ENCODE measurements at places on chromosomes 1 and 21.

GRCh38 chr1:67440339-67440738 lies 10.1 kb upstream of the SERBP1 start:
- DNase-seq, result no peak

DNA sequence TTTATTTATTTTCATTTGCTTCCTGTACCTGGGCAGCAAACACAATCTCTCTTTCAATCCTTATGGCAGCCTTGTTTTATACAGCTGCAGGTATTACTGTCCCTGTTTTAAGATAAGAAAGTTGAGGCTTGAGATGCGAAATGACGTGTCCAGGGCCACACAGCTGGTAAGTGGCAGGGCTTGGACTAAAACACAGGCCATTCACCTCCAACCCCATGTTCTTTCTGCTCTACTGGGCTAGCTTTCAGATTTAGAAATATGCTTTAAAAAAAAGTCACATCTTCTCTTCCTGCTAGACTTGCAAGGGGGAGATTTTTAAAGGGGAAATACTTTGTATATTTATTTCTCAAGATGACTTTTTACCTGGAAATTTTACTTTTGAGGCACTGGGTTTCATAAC lies 62.8 kb downstream of the CNST start:
- DNase-seq, result no peak

GRCh38 chr1:201501812-201502510 lies 5.0 kb downstream of the CSRP1 start:
- DNase-seq, result no peak

DNA sequence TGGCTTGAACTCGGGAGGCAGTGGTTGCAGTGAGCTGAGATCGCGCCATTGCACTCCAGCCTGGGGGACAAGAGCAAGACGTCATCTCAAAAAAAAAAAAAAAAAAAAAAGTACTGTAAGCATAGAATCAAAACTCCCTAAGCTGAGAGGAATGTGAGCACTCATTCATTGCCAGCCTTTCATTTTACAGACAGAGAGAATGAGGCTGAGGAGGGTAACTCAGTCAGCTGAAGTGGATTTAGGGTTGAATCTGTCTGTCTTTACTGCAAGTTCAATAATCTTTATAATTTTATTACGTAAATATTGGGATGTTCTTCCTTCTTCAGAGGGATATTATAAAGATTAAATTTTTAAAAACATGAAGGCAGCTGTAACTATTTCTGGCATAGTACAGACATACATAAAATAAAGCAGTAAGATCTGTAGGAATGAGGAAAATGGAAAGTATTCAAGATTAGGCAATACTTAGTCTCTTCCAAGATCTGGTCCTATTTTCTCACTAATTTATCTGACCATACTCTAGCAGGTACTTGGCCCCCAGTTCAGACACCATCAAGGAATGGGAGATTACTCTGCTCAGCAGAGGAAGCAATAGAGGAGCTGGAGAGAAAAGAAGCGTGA lies 24.1 kb upstream of the MNDA start:
- DNase-seq, result no peak

- no peak for DNase-seq
These were observed 283.0 kb downstream of the LRRIQ3 start for GRCh38 chr1:73914951-73915350.

GRCh38 chr1:20099533-20099932 lies 19.8 kb downstream of the PLA2G2D start:
- DNase-seq, result no peak

- DNase-seq, result no peak
These were observed 410.1 kb upstream of the PLXNA2 start for GRCh38 chr1:208654241-208654640.

DNA sequence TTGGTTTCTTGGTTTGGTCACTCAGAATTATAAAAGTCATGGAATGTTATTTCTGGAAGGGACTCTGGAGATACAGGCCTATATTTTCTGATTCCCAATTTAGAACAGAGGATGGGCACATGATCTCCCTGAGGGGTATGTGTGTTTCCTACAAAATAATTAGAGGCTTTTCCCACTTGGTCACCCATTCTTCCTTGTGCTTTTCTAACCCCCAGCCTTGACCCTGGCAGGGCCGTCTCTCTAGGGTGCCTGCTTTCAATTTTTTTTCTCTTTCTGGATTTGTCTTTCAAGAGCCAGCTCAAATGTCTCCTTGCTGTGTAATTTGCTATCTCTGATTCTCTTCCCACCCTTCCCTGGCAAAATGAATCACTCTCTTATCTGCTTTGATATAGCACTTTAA lies 131.9 kb downstream of the HLX start:
- DNase-seq, result no peak

DNA sequence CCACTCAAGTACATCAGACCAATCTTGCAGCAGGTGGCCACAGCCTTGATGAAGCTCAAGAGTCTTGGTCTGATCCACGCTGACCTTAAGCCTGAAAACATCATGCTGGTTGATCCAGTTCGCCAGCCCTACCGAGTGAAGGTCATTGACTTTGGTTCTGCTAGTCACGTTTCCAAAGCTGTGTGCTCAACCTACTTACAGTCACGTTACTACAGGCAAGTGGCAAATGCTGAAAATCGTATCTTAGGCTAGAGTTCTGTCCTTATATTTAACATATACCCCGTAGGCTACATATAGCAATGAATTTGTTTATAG lies 12.1 kb downstream of the HIPK1 start:
- DNase-seq, result no peak

DNA sequence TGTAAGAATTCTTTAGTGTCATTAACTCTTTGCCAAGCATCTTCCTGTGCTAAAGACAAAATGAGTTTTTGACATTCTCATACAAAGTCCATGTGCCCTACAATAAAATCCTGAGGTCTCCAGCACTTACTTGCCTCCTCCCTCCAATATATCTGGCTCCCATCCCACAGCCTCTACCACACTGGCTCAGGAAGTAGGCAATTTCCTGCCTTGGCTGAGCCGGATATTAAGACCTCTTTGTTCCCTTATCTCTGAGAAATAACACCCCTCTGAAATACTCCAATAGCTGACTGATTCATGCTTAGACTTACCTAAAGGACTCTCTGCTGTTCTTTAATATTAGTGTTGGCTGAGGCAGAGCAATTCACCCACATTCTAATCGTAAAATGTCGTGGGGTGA lies 37.6 kb upstream of the GORAB start:
- DNase-seq, result no peak

DNA sequence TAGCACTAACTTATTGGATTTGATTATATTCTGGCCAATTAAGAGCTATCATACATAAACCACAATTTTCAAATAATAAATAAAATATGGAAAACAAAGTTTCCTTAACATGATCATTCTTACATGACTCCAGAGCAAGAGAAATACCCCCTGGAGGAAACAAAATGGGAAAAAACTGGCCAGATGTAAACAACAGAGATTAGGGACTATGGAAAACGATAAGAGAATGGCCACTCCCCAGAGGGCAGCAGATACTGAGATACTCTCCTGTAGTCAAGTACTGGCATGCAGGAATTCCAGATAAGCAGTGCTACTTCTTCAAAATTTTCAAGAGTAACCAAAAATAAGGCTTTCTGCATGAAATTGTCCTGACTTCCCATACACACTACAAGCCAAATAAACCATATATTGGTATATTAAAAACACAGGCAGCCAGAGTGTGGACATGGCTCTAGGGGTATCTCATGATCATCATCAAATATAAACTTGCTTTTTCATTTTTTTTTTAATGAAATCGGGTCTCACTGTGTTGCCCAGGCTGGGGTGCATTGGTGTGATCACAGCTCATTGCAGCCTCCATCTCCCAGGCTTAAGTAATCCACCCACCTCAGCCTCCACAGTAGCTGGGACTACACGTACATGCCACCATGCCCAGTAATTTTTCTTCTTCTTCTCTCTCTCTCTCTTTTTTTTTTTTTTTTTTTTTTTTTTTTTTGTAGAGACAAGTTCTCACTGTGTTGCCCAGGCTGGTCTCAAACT lies 118.5 kb downstream of the EIF4G3 start:
- no peak for DNase-seq

DNA sequence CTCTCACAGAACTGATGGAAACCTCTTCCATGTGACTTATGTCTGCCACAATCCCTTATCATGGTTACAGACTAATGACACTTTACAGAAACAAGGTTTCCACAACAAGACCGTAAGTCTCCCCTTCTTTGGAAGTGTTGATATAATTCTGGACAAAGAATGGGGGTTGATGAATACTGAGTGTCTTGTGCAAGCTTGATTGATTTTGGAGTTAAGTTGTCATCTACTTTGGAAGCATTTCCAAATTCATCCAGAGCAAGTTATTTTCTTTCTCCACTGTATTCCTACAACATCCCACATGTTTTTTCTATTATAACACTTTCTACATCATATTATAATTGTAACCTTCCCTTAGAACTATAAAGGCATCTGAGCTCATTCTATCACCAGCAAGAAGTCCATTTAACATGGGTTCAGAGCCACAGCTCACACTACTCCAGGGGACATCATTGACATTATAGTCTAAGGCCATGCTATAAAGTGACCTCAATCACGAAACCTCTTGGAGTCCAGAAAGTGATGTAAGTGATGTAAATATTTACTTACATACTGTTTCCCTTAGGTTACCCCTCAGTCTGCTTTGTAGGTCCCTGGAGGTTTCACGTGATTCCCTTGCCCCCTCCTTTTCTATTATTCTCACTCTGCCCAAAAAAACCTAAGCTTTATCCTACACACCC lies 125.7 kb upstream of the PBX1 start:
- no peak for DNase-seq

DNA sequence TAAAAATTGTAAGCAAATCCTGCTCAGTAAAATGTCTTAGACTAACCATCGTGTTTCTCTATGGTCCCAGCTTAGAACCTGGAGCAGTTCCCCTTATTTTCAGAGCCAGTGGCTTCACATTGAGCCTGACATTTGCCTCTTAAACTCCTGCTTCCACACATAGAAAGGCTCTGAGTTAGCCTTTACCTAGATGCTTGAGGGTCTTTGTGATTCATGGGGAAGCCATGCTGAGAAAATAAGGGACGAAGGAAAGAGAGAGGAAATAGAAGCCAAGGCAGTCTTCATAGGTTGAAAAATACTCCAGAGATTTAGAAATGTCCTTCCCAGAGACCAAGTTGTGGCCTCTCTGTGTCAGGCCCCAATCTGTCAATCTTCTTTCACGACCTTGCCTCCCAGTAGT lies 16.1 kb upstream of the RBBP5 start:
- no peak for DNase-seq

GRCh38 chr1:99768524-99769245 lies 2.2 kb upstream of the FRRS1 start:
- DNase-seq, result no peak

- DNase-seq, result no peak
These were observed 3.8 kb upstream of the SELENON start for GRCh38 chr1:25795946-25796810.

DNA sequence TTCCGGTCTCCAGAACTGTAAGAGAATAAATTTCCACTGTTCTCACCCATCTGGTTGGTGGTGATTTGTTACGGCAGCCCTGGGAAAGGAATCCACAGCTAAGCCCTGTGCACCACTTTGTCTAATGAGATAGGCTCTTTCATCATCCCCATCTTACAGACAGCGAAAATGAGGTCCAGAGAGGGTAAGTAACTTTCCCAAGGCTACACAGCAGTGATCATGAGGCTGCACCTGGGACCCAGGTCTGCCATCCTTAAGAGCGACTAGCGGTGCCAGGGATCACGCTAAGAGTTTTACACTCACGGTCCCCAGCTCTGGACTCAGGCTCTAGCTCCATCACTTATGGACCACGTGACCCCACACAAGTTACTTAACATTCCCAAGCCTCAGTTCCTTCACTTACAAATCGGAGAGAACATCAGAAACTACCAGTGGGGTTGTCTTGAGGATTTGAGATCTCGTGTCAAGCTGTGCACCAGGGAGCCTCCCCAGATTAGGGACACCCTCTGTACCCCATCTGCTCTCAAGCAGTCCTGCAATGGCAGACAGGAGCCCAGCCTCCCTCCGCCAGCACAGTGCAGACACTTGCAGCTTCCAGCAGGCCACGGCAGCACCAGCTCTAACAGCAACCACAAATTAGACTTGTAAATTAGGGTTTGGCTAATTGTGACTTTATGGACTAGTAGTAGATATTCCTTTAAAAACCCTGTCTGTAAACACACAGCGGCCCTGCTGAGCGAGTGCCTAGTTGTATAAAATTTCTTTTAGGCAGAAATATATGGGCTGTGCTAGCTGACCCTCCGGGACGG lies 87.3 kb downstream of the DISP3 start:
- no peak for DNase-seq

GRCh38 chr1:223819730-223820514 lies 25.8 kb downstream of the TP53BP2 start:
- DNase-seq, result no peak

DNA sequence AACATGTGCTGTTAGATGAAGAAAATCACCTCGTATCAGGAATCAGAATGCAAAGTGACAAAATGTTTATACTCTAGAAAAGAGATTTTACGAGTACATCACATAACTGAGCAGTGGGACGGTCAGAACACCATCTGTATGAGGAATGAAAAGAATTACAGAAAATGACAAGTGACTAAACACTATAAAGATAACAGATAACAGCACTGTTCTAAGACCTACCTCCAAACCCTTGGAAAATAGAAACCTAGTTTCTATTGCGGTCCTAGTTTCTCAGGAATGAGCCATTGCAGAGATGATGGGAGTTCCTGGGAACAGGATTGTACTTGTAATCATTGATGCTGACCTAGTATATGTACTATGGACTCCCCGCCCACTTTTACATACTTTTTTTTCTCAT lies 839.4 kb upstream of the ADAMTS5 start:
- DNase-seq, result peak; percentile 34

- peak; percentile 91 for DNase-seq
These were observed at the start of gene SCAMP3 for GRCh38 chr1:155261852-155262673. SCAMP3 (minus strand) TSS chr1:155262360; CDS start chr1:155262151, 209 bp downstream.

GRCh38 chr1:170620164-170620563 lies 43.8 kb upstream of the PRRX1 start:
- DNase-seq, result no peak

DNA sequence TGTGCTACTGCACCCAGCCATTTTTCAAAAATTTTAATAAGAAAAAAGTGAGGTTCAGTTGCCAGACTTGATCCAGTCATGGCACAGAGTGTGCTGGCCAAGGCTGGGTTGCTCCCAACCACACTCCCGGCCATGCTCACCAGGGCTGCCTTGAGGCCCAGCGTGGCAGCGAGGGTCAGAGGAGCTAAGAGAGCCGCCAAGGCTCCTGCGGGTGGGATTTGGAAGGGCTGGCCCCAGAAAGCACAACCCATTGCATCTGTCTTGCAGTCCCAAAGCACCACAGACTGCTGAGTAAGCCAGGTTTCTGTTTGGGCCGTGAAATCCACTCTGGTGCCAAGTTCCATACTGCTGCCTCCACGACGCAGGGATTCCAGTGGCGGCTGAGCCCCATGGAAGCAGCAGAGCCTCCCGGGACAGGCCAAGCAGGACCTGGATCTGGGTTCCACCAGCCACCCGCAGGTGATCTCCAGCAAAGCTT lies 22.6 kb downstream of the ZBTB17 start:
- no peak for DNase-seq
